ENCODE measurements at places on chromosomes 16 and 17. TPM values are rescaled to one million over a fixed set of nuclear protein-coding genes. Genes with fewer than 3 reads are reported as not detected.

DNA sequence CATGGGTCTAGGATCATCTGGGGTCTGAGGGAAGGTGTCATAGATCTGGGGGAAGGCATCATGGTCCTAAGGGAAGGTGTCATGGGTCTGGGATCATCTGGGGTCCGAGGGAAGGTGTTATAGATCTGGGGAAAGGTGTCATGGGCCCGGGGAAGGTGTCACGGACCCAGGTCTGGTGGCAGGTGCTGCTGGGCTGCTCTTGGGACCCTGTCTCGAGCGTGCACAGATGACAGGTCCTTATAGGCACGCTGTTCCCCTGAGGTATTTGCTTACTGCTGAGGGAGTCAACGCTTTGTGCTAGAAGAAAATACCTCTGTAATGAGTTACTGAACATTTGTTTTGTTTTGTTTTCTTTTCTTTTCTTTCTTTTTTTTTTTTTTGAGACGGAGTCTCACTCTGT lies 1.4 kb downstream of the RAB40C start:
- H3K4me1 ChIP-seq = peaks cover 45% of the 10 kb centered on the region
- no peak overlapping the region for H3K27ac ChIP-seq
- H3K27me3 ChIP-seq = no peaks in the 10 kb centered on the region
- no peak overlapping the region for H3K4me3 ChIP-seq
- H3K36me3 ChIP-seq = no peaks in the 10 kb centered on the region

DNA sequence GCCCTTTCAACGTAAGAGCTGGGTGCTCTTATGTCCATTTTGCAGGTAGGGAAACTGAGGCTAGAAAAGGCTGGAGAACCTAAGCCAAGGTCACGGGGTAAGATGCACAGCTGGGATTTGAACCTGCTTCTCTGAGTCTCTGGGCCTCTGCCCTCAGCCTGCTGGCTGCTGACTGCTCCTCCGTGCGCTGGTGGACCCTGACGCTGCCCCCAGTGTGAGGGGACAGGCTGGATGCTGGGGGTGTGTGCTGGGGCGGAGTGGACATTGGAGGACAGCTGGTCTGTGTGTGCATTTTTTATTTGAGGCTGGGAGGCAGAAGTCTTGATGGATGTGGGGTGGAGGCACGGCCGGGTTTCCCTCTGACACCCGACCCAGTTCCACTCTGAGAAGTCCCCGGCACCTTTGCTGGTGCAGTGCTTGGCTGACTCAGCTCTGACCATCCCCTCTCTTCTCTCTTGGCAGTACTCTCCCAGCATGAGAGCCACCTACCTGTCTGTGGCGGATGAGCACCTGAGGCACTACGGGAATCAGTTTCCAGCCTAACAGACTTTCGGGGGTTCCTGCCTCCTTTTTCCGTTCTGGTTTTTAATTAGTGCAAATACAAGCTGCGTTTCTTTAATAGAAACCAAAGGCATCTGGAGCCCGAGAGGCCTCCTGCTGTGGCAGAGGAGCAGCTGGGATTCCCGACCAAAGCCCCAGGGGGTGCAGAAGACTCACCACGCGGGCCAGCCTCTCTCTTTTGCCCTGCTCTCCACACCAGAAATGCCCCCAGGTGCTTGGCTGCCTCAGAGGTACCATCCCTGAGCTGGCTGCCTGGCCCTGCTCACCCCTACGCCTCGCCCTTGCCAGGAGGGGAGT lies 14.1 kb upstream of the DNAI2 start:
- no peaks in the 10 kb centered on the region for H3K27me3 ChIP-seq
- no peak overlapping the region for H3K4me3 ChIP-seq
- no peak overlapping the region for H3K27ac ChIP-seq
- no peak for DNase-seq
- H3K4me1 ChIP-seq = peaks cover 7% of the 10 kb centered on the region
- no peaks in the 10 kb centered on the region for H3K36me3 ChIP-seq

DNA sequence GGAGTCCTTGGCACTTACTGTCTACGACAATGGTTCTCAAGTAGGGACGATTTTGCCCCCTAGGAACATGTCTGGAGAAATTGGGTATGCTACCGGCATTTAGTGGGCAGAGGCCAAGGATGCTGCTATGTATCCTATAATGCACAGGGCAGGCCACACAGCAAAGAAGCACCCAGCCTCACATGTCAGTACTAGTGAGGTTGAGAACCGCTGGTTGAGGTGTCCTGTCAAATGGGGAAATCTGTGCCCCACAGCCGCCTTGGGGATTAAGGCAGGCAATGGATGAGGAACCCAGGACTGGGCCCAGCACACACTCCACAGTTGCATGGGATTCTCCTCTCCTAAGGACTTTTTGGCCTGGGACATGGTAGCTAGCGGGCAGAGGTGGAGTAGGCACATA lies 86.7 kb upstream of the TOB1 start:
- H3K36me3 ChIP-seq = no peaks in the 10 kb centered on the region
- no peak overlapping the region for H3K27ac ChIP-seq
- H3K4me3 ChIP-seq = no peak overlapping the region
- DNase-seq = no peak

- H3K4me3 ChIP-seq = no peak overlapping the region
- no peaks in the 10 kb centered on the region for H3K27me3 ChIP-seq
- no peaks in the 10 kb centered on the region for H3K4me1 ChIP-seq
- no peaks in the 10 kb centered on the region for H3K36me3 ChIP-seq
- no peak overlapping the region for H3K27ac ChIP-seq
These were observed 163.5 kb downstream of the IRF8 start for GRCh38 chr16:86062271-86062965.

DNA sequence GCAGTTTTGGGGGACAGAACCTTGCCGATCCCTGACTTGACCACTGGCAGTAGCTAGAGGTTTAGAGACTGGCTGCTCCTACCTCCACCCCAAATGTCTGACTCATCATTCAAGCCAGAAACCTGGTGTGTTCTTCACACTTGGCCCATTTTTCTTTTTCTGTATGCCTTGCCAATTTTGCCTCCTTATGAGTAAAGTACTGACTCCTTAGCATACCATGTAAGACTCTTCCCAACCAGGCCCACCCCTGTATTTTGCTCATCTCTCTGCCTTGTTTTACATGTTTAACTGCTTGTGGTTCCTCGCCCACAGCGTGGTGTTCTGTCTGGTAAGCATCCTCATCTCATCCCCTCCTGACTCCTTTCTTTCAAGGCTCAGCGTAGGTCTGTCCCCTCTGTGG lies 37.9 kb downstream of the NUP88 start:
- peaks cover 76% of the 10 kb centered on the region for H3K36me3 ChIP-seq
- H3K27me3 ChIP-seq = no peaks in the 10 kb centered on the region
- H3K4me1 ChIP-seq = no peaks in the 10 kb centered on the region
- no peak overlapping the region for H3K27ac ChIP-seq
- DNase-seq = no peak

GRCh38 chr17:66165537-66166123 lies 26.3 kb downstream of the CEP112 start:
- no peak for DNase-seq
- no peak overlapping the region for H3K4me3 ChIP-seq
- H3K27ac ChIP-seq = no peak overlapping the region
- H3K4me1 ChIP-seq = no peaks in the 10 kb centered on the region
- H3K36me3 ChIP-seq = no peaks in the 10 kb centered on the region
- no peaks in the 10 kb centered on the region for H3K27me3 ChIP-seq

- H3K27me3 ChIP-seq = no peaks in the 10 kb centered on the region
- H3K27ac ChIP-seq = no peak overlapping the region
- no peak overlapping the region for H3K4me3 ChIP-seq
- H3K4me1 ChIP-seq = peaks cover 5% of the 10 kb centered on the region
These were observed 20.1 kb downstream of the UBE2O start for GRCh38 chr17:76432712-76433336.

- no peaks in the 10 kb centered on the region for H3K4me1 ChIP-seq
- no peak overlapping the region for H3K4me3 ChIP-seq
- DNase-seq = no peak
- H3K27me3 ChIP-seq = no peaks in the 10 kb centered on the region
- H3K36me3 ChIP-seq = no peaks in the 10 kb centered on the region
These were observed 35.8 kb downstream of the TANC2 start for GRCh38 chr17:63001689-63002394.

DNA sequence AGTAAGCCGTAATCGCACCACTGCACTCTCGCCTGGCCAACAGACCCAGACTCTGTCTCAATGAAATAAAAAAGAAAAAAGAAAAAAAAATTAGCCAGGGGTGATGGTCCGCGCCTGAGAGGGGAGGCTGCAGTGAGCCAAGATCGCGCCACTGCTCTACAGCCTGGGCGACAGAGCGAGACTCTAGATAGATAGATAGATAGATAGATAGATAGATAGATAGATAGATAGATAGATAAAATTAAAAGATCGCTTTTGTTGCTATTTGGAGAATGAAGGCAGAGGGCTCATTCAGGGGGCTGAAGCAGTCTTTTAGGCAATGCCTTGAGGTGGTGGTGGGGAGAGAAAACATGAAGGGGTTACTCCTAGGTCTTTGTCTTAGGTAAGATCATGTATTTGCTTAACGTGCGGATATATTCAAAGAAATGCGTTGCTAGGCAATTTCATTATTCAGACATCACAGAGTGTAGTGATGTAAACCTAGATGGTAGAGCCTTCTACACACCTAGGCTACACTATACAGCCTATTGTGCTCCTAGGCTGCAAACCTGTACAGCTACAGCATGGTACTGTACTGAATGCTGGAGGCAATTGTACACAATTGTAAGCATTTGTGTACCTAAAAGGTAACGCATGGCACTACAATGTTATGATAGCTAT lies 4.3 kb upstream of the HES7 start:
- peaks cover 31% of the 10 kb centered on the region for H3K4me1 ChIP-seq
- H3K36me3 ChIP-seq = no peaks in the 10 kb centered on the region
- peaks cover 5% of the 10 kb centered on the region for H3K27me3 ChIP-seq
- no peak overlapping the region for H3K27ac ChIP-seq
- no peak for DNase-seq

DNA sequence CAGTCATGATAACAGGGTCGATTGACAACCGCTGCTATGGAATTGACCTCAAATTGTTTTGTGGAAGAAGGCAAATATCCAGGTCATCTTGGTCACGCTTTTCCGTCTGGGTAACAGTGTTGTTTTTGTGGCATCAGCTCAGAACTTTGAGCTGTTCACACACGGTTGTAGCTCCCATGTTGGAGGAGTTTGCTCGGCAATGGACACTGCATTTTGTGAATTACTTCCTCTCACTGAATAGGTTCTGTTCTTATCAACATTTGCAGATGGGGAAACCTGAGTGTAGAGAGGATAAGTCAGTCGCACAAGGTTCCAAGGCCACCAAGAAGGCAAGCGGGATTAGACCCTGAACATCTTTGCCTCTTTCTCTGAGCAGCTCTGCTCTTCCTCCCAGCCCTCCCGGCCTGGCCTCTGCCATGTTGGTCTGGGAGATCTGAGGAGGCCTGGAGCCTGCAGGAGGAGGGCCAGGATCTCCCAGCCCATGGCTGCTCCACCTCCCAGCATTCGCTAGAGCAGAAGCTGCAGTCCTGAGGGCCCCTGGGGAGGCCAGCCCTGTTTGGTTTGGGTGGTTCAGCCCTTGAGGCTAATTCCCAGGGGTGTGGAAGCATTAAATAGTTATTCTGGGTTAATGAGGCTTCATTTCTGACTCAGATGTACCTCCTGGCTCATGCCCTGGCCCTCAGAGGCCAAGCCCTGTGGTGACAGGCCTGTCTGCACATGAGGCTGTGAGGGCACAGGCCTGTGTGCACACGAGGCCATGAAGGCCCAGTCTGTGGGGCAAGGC lies 154.1 kb upstream of the PLCG2 start:
- no peak for DNase-seq
- H3K27me3 ChIP-seq = no peaks in the 10 kb centered on the region
- H3K36me3 ChIP-seq = no peaks in the 10 kb centered on the region
- peak overlapping the region; percentile 87 for H3K27ac ChIP-seq
- H3K4me1 ChIP-seq = peaks cover 16% of the 10 kb centered on the region

DNA sequence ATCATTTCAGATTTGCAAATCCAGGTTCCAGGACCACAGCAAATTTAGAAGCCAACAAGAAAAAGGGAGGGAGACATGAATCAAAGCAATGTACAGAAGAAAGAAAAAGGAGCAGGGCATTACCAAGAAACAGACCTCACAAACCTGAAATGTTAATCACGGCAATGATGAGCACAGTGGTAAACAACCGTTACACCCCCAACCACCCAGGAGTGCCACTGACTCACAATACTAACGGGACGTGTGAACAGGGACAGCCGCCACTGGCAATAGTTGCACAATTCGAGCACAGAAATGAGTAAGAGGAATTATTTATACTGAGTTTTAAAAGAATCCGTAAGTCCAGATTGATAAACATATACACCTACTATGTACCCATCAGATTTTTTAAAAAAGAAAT lies 13.8 kb downstream of the USP22 start:
- peaks cover 27% of the 10 kb centered on the region for H3K4me1 ChIP-seq
- no peak overlapping the region for H3K4me3 ChIP-seq
- H3K27me3 ChIP-seq = no peaks in the 10 kb centered on the region

DNA sequence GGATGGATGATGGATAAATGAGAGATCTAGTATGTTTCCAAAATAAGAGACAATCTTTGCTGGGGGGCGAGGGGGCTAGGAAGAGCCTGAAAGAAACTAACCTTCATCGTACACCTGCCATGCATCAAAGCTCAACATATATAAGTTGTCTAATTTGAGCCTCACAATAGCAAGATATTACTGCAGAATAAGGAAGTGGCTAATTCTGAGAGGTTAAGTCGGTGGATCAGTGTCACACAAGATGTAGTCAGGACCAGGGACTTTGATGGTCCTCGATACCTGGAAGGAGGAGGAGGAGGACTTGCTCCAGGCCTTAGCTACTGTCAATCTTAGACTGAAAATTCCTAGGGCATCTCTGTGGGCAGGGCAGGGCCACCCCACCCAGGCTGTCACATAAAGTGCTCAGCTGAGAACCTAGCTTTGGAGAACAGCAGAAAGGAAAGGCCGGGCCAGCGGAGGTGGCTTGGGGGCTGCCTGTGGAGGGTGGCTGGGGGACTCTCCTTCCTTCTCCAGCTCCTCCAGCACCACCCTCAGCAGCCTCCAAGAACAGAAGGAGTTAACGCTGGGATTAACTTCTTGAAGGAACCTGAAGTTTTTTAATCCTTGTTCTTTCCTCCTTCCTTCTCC lies 460 bp upstream of the SLC13A2 start:
- no peaks in the 10 kb centered on the region for H3K4me1 ChIP-seq
- no peaks in the 10 kb centered on the region for H3K36me3 ChIP-seq
- no peaks in the 10 kb centered on the region for H3K27me3 ChIP-seq
- no peak for DNase-seq

DNA sequence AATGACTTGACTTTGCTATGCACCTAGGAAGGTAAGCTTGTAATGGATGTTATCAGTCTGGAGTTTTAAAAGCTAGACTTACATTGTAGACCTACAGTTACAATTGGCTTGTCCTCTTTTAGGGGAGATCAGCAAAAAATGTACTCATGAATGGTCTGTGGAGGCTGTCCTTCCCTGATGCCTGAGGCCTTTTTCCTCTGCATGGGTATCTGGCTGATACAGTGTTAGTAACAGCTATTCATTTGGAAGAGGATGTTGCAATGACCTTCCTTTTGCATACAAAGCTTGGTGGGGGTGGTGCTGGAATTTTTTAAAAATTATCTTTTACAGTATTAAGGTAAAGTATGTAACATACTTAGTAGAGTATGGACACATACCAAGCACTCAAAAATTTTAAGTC lies 525.5 kb downstream of the KIF2B start:
- DNase-seq = no peak
- H3K4me3 ChIP-seq = no peak overlapping the region
- no peaks in the 10 kb centered on the region for H3K4me1 ChIP-seq
- no peaks in the 10 kb centered on the region for H3K36me3 ChIP-seq
- no peak overlapping the region for H3K27ac ChIP-seq

GRCh38 chr17:75411328-75412067 lies 6.0 kb upstream of the GRB2 start:
- no peaks in the 10 kb centered on the region for H3K27me3 ChIP-seq
- DNase-seq = no peak
- no peaks in the 10 kb centered on the region for H3K4me1 ChIP-seq
- no peak overlapping the region for H3K27ac ChIP-seq
- H3K4me3 ChIP-seq = no peak overlapping the region
- H3K36me3 ChIP-seq = no peaks in the 10 kb centered on the region

Gene SLC5A2
- not detected for total RNA-seq

Gene PITPNM3
- 4.0 TPM for total RNA-seq

Gene RILP
- 112 TPM for total RNA-seq

Gene P2RX5
- not detected for total RNA-seq

Gene TSNAXIP1
- total RNA-seq = 1.5 TPM

All from thyroid gland (tissue), 4 donors.